Large intestine (tissue), 12 donors: ENCODE measurements at places on chromosomes 2 and 18. TPM values are rescaled to one million over a fixed set of nuclear protein-coding genes. Genes with fewer than 3 reads are reported as not detected.

- H3K27me3 ChIP-seq, result no peaks in the 10 kb centered on the region
- no peak for DNase-seq
- no peak overlapping the region for H3K27ac ChIP-seq
Measured at GRCh38 chr2:185891804-185892411, 153.3 kb downstream of the FSIP2 start.

DNA sequence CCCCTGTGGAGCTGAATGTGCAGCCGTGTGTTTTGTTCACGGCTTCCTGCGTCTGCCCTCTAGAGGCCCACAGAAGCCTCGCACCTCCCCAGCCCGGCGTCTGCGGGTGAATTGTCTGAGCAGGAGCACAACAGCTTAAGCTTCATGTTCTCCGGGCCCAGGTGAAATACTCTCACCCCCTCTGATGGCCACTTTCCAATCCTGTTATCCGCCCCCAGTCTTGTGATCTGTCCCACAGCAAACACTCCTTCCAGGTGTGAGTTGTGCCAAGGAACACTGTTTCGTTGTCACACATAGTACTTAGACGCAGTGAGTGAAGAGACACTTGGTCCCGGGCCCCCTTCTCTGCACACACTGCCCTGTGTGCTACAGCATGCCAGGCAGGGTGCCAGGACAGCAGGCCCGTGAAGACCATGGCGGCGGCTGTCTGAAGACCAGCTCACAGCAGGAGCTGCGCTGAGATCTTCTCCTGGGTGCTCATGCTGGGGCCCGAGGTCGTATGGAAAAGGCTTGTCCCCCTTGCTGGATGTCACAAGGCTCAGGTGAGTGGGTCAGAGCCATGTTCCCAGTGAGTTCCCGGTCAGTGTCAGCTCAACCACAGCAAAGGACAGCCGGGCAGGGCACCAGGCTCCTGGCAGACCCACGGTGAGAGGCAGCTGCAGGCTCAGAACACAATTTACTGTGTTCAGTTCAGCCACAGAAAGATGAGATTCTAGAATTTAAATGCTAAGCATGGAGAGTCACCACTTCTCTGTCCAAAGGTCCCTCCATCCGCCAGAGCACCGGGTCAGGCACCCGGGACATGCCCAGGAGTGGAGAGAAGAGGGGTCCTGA lies 6.8 kb upstream of the PXDN start:
- H3K27ac ChIP-seq, result no peak overlapping the region
- H3K27me3 ChIP-seq, result peaks cover 11% of the 10 kb centered on the region
- no peaks in the 10 kb centered on the region for H3K4me1 ChIP-seq

SERPINB3 gene
- not detected for polyA plus RNA-seq

DNA sequence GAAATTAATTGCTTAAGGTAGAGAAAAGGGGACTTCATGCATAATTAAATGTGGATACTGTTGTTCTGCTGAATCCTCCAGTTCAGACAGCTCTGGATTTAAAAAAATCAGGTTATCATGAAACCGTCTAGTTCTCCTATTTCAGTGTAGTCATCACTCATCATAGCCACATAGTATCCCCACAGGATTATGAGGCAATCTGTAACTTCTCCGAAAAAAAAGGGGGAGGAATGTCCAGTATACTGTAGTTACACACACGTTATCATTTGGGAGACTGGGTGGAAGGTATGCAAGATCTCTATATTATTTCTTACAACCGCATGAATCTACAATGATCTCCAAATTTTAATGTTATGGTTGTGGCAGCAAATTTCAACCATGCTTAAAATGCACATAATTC lies 114.0 kb downstream of the HIBCH start:
- no peak for DNase-seq
- peaks cover 18% of the 10 kb centered on the region for H3K4me1 ChIP-seq
- no peaks in the 10 kb centered on the region for H3K27me3 ChIP-seq
- H3K27ac ChIP-seq, result no peak overlapping the region
- peaks cover 2% of the 10 kb centered on the region for H3K36me3 ChIP-seq

GRCh38 chr18:50460062-50460461 lies 85.2 kb downstream of the SKA1 start:
- H3K27ac ChIP-seq, result no peak overlapping the region
- no peaks in the 10 kb centered on the region for H3K27me3 ChIP-seq
- no peaks in the 10 kb centered on the region for H3K36me3 ChIP-seq
- H3K4me1 ChIP-seq, result peaks cover 3% of the 10 kb centered on the region

DNA sequence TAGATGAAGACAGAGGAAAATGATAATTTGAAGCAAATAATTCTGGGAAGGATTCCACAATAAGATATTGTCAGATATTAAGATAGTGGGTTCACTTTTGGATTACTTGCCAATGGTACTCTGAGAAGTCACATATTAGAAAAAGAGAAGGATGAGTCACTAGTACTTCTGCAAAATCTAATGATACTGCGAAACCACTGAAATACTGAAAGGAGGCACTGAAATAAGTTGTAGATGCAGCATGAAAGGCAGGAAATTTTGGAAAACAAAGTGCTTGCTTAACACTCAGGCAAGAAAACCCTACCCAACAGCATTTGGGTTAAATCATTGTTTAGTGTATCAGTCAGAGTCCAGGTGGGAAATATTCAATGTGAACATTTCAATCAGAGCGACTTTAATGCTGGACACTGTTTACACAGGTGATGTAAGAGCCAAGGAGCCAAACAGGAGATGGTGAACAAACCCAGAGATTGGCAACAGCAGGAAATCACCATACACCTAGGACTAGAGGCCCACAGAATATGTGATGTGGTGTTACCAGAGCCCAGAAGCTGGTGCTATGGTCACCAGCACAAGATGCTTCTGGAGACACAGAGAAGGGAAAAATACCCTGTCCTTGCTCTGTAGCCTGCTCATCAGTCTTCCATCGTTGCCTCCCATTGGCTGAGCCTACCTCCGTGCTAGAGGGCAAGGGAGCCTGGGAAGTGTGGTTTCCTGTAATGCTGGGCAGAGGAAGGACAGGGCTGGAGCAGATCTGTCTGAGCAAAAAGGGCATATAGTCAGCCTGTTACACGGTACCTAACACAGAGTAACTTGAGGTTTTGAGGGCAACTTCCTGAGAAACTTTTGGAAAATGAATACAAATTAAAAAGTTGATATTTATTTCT lies 204.7 kb upstream of the ITGA4 start:
- H3K4me3 ChIP-seq, result no peak overlapping the region
- no peaks in the 10 kb centered on the region for H3K4me1 ChIP-seq
- H3K27ac ChIP-seq, result no peak overlapping the region
- no peak for DNase-seq

DNA sequence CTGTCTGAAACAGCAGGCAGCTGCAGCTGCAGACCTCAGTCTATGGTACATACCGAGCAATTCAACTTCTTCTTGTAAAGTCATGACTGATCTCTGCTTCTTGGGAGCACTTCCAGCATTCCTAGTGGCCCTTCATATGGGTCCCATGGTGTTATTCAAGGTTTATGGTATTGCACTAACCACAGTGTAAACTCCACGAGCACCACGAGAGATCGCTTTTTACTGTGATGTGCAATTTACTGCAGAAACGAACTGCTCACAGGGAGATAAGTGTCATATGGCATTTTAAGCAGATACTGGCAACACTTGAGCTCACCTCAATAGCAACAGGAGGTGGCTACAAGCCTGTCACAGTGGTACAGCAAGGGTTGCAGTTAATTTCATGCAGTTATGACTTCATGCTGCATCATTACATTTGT lies 38.6 kb upstream of the SH3BP4 start:
- DNase-seq, result peak; percentile 86
- H3K27ac ChIP-seq, result peak overlapping the region; percentile 81
- H3K36me3 ChIP-seq, result no peaks in the 10 kb centered on the region

DNA sequence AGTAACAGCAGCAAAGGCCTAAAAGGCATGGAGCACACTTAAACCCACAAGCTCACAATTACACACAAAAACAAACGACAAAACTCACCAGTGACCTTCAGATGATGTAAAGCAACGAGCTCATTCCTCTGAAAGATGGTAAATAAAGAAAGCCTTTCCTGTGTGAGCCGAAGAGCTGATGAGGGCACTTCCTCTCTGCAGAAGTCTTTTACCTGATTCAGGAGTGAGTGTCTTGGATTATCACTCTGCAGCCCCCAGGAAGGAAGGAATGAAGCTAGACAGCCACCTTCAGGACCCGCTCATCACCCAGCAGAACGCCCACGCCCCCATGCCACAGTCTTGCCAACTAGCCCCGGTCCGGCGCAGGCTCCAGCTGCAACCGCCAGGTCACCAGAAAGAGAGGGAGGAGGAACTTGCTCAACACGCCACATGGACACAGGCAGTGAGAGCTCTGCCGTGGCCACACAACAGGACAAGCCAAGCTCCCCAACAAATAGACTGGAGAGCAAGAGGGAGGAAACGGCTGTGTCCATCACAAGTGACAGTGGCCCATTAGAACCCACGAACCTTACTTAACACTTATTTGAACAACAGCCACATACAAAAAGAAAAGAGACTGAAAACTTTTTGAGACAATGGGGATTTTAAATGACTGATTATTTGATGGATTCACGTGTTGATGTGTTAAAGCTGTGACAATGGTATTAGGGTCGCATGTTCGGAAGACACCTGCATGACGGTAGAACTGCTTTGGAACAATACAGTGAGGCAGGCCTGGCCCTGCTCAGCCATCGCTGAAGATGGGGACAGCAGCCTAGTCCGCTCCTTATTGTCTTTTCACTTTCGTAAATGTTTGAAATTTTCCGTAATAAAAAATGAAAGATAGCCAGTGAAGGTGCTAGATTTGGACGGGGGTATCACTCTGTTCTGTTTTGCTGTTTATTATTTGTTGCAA lies 127.3 kb downstream of the HDAC4 start:
- H3K27me3 ChIP-seq, result no peaks in the 10 kb centered on the region
- no peak overlapping the region for H3K27ac ChIP-seq
- DNase-seq, result no peak
- no peaks in the 10 kb centered on the region for H3K36me3 ChIP-seq

ACKR3 gene
- 92.9 TPM for polyA plus RNA-seq

DNA sequence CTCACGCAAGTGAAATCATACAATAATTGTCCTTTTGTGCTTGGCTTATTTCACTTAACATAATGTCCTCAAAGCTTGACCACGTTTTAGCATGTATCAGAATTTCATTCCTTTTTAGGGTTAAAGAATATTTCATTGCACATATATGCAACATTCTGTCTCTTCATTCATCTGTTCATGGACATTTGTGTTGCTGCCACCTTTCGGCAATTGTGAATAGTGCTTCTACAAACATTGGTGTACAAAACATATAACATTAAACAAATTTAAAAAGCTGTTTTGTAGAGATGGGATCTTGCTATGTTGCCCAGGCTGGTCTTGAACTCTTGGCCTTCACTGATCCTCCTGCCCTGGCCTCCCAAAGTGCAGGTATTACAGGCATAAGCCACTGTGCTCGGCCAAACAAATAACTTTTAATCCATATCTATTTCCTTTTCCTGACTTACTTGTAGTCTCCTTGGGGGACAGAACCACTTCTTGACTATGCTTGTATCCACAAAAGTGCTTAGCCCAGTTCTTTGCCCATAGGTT lies 209.3 kb downstream of the SLC4A3 start:
- H3K27ac ChIP-seq, result no peak overlapping the region
- H3K4me3 ChIP-seq, result no peak overlapping the region
- no peak for DNase-seq
